ENCODE measurements at places on chromosomes 11 and 22.

- no peak for DNase-seq
Measured at GRCh38 chr11:92314499-92314898, 89.9 kb downstream of the FAT3 start.

GRCh38 chr11:64134963-64135362 is 30.9 kb downstream of the MACROD1 start:
- no peak for DNase-seq

GRCh38 chr22:29073618-29074275 is 912 bp downstream of the KREMEN1 start:
- DNase-seq = no peak

DNA sequence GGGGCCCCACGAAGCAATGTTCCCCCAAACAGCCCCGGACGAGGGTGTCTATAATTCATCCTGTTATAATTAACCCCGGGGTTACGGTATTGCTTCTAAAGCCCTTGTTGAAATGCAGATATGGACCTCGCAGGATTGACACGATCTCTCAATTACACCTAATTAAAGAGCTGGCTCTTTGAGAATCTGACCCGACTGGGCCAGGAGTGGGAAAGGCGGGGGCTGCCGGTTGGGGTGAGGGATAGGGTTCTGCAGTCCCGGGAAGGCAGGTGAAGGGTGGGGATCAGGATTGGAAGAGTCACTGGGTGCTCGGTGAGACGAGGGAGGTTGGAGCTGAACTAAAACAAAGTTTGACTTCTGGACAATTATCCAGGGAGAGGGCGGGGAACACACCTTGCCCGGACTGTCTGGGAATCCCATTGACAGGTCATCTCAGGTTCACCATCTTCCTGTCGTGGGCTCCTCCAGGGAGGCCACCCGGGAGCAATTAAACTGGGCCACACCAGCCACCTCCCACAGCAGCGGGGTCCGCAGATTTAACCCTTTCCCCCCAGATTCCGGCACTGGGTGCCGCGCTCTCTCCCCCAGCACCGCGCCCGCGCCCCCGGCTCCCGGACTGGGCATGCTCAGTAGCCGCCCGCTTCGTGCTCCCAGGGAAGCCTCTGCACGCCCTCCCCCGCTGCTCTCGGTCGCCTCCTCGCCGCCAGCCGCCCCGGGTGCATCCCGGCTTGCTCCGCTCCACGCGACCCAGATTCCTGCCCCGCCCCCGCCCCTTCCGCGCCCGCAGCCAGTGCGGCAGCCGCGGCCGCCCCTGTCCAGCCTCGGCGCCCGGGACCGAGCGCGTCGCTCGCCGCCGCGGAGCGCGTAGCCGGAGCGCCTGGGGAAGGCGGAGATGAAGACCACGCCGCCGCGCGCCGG is at the start of gene ELMOD1:
ELMOD1 (plus strand) TSS at position 688 of the 918 bp plus-strand sequence. CDS start 27,043 bp downstream, outside the sequence.
- DNase-seq = no peak

DNA sequence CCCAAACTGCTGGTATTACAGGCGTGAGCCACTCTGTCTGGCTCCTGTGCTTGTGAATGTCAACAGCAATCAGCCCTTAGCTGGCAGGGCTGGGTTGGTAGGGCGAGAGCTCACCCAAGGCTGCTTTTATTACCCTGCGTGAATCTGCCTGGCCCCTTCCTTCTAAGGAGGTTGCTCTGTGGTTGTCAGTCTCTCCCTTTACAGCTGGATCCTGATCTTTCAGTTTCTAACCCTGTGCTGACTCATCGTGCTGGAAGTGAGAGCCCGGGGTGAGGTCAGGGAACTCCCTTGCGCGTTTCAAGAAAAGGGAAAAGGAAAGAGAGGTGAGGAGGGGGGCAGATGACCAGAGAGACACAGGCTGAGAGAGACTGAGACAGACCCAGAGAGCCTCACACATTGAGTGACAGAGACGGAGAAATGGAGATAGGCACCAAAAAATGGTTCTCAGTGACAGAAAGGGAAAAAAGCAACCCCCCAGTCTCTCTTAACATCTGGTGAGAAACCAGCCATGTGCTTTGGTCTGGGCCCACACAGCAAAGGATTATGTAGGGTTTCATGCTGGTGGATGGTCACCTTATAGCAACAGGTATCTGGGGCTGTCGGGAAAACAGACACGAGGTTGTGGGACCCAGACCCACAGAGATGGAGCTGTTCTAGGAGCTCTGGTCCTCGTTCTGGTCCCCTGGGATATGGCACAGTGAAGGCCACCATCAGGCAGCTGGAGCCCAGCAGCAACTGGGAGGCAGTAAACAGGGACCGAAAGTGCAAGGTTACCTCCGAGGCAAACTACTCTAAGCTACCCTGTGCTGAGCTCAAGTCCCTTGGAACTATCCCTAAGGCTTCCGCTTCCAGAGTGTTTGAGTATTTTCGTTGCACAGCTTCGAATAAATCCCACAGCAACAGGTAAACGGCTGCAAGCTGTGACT is 2.5 kb downstream of the TCN2 start:
- no peak for DNase-seq

DNA sequence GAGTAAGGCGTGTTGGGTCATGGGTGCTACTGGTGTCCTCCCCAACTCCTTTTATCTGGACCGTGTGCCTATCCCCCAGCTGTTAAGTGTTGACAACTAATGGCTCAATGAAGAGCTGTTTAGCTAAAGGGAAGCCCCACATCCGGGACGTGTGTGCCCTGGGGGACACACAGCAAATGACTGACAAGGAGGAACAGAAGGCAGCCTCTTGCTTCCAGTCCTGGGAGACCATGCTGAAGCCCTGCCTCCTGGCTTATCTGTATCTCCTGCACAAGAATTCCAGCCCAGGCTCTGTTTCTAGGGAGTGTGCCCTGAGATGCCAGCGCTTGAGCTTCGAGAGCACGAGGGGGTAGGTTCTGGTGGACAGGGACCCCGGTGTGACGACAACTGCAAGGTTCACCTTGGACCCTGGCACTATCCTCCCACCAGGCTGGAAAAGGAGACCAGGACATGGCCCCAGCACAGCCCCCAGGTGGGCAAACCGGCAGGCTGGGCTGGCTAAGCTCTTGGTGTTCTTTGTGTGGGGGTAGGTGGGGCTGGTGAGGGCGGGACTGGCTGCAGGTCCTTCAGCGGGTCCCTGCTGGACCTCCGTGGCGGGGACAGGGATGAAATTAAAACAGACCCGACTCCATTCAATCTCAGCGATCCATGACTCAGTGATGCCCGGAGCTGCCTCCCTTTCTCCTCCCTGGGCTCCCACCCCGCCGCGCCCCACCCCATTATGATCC is 21.0 kb downstream of the ASCL2 start:
- DNase-seq = no peak

DNA sequence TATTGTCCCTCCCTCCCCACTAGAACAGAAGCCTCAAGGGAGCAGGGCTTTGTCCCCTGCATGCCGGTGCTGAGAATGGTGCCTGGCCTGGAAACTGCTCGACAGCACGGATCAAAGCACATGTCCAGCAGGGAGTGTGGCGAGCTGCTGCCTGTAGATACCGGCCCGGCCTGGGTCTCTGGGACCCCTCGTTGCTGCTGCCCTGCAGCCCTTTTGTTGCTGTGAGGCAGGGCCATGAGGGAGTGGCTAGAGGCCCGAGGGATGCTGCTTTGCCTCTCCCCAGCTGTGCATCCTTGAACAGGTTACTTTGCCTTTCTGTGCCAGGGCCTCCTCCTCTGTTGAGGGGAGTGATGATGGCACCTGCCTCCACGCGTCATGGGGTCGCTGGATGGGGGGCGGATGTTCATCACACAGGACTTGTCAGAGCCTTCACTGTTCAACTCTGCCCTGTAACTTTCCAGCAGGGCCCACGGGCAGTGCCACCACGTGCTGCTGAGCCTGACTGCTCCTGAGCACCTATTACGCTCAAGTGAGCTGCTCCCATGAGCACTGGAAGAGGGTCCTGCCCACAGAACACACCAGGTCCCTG is 15.3 kb upstream of the PARVG start:
- no peak for DNase-seq

DNA sequence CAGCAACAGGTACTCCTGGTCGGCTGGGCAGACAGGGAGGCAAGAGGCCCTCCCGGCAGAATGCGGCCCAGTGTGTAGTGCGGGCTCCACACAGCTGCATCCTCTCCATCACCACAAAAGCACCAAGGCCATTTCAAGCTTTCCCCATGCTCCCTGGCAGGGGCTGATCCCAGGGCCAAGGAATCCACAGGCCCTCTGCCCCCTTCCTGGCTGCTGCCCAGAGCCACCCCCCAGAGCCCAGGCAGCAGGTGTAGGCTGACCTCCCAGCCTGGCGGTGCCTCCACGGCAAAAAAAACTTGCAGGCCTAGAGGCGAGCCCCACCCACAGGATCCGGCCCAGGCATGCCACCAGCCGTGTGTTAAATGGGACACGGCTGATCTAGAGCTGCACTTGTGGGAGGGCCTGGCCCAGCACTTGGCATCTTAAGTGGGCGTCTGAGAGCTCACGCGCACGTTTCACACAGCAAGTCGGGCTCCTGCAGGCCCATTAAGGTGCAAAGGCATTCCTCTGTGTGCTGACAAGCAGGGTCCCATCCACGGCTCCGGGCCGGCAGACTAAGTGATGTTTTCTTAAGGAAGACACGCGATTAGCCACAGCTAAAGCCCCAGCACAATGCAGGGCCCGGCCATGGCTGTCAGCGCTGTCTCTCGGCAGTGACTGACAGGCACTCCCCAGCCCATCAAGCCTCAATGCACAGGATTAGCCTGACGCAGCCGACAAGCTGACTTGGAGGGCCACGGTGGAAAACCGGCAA is 19.8 kb upstream of the GNB1L start:
- no peak for DNase-seq

- no peak for DNase-seq
Measured at GRCh38 chr22:39463931-39464390, 7.1 kb downstream of the MGAT3 start.

Data from stimulated activated CD8-positive, alpha-beta memory T cell treated with anti-CD3 and anti-CD28 coated beads, Interleukin-4, amount 100 ng/mL, for 4 hours (primary cell).